Tracheal epithelial cell (primary cell): ENCODE measurements at places on chromosomes 11 and 22. TPM values are rescaled to one million over a fixed set of nuclear protein-coding genes. Genes with fewer than 3 reads are reported as not detected.

MRGPRX3 gene
- 2.4 TPM in 1 of 2 replicates, not detected in the other for total RNA-seq

SPI1 gene
- not detected in 2 replicates for total RNA-seq

CHADL gene
- total RNA-seq: 1.4 and 3.8 TPM in 2 replicates

MGAT3 gene
- total RNA-seq: under 0.01 TPM in 2 replicates

TRPM5 gene
- total RNA-seq: not detected in 2 replicates

PHETA2 gene
- total RNA-seq: 5.1 and 6.7 TPM in 2 replicates

LAYN gene
- total RNA-seq: 10.4 and 64.1 TPM in 2 replicates

DDTL gene
- total RNA-seq: 0.43 TPM in 1 of 2 replicates, not detected in the other

SULT4A1 gene
- total RNA-seq: 0.24 TPM in 1 of 2 replicates, not detected in the other

F2 gene
- under 0.01 TPM in 1 of 2 replicates, not detected in the other for total RNA-seq

KCTD14 gene
- 1.9 and 6.0 TPM in 2 replicates for total RNA-seq

API5 gene
- 81.9 and 86.5 TPM in 2 replicates for total RNA-seq

BUD13 gene
- 11.3 and 12.0 TPM in 2 replicates for total RNA-seq

SCUBE1 gene
- not detected in 2 replicates for total RNA-seq

PACSIN2 gene
- 45.2 and 55.7 TPM in 2 replicates for total RNA-seq

ELF5 gene
- 0.43 TPM in 1 of 2 replicates, not detected in the other for total RNA-seq

CELSR1 gene
- 51.2 and 81.2 TPM in 2 replicates for total RNA-seq

MACROD1 gene
- 28.3 and 44.1 TPM in 2 replicates for total RNA-seq

CREB3L1 gene
- total RNA-seq: under 0.01 TPM in 1 of 2 replicates, not detected in the other

ZNF280A gene
- not detected in 2 replicates for total RNA-seq

YAP1 gene
- total RNA-seq: 143 and 191 TPM in 2 replicates
